EL (cell line): ENCODE measurements at places on chromosomes 16 and 17.
A peak's percentile ranks its signal among the peaks of the same experiment; 100 is the strongest.

DNA sequence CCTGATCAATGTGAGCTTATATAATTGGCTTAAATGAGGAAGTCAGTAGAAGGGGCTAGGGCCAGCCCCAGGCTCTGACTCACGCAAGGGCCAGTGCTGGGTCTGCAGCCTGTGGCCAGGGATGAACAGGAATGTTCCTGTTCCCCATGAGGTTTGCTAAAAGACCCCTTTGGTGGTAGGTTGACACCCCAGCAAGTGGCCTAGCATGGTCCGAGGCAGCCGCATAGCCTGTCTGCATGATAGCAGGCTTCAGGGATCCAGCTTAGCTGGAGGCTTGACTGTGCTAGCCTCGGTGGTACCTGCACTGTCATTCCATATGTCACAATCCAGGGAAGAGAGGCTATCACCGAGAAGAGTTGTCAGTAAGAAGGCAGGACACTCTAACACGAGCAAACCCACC, 23.5 kb downstream of the TRIM25 start:
- DNase-seq: no peak

GRCh38 chr17:17685775-17686291, 4.6 kb downstream of the RAI1 start:
- DNase-seq: peak; percentile 90

DNA sequence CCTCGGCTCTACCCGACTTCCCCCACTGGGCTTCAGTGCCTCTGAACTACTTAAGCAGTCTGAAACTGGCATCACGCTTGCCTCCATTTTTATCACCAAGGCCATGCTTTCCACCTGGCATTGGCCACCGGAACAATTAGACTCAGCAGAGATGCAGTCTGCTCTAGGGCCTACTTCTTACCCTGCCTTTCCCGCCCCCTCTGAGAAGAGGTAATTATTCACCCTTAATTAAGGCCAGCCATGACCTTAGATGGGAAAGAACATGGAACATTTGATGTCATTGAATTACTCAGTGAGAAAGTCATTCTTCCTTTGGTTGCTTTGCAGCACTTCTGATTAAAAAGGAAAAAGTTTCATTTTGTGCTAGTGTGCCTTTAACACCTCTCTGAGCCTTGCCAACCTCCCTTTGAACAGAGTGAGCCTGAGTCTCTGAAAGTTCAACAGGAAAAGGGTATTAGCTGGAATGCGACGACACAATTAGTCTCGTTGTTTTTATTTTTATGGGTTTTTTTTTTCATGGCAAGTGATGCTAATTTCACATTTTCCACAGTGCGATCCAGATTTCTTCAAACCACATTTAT, 60.9 kb upstream of the TNRC6A start:
- DNase-seq: peak; percentile 57

DNA sequence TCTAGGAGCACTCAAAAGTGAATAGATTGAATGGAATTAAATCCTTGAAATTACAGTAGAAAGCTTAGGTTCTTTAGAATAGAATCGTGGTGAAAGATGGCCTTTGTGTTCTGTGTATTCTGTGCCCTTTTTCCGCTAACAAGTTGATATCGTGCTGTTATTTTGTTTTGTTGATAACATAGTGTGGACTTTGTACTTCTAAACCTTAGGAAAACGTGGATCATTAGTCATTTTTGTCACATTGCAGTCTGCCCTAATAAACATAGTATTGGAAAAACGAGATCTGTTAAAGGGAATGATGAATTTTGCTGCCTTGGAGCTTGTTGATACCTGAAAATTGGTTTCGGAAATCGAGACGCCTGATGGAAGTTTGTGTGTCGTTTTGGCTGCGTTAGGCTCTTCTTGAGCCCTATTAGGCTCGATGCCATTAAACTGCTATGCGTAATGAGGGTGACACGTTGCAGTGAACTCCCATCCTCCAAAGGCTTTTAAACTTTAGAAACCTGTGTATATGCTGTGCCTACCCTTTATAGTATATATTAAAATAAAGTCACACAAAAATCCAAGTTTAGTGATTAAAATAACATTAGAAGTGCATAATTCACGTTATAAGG, 145.7 kb downstream of the PRKCA start:
- DNase-seq: no peak

- DNase-seq: peak; percentile 26
These were observed 46.5 kb downstream of the STX8 start for GRCh38 chr17:9529033-9529700.

DNA sequence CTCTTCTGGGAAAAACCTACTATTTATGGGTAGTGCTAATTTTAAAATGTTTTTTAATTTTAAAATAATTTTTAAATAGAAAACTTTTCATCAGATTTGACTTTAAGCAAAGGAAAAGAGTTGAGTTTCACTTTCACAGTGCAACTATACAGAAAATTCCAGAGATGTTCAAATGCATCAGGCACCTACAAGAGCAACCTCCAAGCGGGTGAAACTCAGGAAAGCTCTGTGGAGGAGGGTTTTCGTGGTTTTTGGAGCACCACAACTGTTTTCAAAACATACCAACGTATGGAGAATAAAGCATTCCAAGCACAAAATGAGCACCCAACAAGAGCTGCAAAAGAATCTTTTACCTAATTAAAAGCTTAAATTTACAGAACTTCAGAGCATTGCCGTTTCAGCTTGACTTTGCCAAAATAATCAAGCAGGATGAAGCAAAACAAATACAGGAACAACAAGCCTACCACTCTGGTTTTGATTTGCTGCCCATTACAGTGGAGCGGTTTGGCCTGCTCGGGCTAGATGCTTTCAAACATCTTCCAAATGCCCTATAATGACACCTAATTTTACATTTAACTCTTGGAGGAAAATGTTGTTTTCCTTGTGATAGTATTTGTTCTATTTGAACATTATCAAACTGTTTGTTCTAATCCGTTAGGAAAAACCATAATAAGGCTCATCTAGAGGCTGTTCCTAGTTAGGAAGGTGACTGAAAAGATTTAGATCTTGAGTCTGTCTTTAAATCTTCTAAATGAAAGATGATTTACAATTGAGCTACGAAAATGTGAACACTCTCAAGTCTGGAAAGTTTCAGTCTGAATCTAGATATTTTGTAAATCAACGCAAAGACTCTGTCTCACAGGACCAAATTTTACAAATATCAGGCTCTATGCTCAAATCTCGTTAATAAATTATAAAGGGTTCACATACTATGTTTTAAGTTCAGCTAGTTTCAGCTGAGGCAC, 34.5 kb downstream of the NACA2 start:
- DNase-seq: no peak

DNA sequence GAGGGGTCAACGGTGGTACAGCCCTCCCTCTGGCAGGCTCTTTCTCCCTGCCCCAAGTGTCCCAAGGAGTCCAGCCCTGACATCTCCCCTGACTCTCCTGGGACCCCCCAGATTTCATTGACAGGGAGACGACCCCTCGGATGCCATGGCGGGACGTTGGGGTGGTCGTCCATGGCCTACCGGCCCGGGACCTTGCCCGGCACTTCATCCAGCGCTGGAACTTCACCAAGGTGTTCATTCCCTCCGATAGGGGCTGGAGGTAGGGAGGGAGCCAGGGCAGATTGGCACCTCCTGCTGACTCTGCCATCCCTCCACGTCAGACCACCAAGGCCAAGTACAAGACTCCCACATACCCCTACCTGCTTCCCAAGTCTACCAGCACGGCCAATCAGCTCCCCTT, 9.9 kb downstream of the PLD2 start:
- no peak for DNase-seq

GRCh38 chr17:49067163-49067562, 65.4 kb upstream of the B4GALNT2 start:
- DNase-seq: no peak

DNA sequence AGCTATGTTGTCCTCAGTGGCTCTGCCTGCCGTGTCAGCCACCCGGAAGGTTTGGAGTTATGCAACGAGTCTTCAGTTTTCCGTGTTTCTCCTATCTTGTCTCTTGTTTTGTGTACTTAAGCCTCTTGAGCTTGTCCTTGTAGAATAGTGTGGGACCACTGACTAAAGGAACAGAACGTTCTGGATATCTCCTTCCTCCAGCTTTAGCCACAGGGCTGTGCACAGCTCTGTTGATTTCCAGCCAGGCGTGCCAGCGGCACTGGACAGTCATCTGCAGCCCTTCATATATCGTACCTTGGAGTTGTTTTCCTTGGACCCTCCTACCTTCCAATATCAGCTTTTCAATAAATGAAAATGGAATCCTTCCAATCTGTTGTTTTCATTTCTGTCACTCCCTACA, 39.8 kb downstream of the TMEM11 start:
- DNase-seq: no peak

- no peak for DNase-seq
These were observed 5.2 kb upstream of the TMIGD1 start for GRCh38 chr17:30339086-30339485.

- no peak for DNase-seq
These were observed 1.3 kb downstream of the PSMD12 start for GRCh38 chr17:67364847-67365737.

DNA sequence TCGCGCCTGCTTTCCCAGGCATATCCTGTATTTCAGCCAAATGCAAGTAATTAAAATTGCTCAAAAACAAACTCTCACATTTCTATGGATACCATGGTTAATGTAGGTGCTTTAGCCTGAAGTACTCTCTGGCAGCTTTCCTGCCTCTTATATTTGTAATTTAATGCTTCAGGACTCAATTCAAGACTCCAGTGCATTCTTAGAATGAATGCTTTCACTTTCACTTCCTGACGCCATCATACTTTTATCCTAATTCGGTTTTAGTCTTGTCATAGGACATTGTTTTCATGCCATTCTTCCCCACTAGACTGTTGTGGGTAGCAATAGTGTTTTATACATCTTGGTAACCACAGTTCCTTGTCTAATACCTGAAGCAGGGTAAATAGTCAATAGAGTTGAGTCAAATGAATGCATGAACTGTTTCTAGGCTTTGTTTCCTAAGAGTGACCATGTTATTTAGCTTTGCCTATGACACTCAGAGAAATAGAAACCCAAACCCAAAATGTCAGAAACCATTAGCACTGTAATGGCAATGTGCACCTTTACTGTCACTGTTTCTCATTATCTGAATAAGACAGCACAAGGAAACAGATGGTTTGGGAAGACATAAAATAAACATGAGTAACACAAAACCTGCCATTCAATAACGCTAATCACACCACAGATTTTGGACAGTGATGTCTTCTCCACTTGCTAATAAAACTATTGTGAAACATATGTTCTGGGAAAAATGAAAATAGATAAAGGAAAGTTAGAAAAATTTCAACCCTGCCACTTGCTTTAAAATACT, 705.5 kb downstream of the CDH11 start:
- DNase-seq: peak; percentile 65

DNA sequence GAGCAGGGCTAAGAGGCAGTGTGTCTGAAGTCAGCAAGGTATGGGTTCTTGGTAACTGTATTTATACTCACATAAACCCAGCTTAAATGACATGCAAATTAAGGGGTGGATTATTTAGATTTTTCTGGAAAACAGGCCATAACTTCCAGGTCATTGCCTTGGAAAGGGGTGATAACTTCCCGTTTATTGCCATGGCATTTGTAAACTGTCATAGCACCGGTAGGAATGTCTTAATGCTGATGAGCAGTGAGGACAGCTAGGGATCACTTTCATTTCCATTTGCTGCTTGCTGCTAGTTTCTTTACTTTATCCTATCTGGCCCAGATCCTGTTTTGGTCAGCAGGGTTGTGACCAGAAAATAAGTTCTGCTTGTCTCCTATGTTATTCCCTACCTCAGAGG, 1336.7 kb downstream of the CDH11 start:
- DNase-seq: no peak

DNA sequence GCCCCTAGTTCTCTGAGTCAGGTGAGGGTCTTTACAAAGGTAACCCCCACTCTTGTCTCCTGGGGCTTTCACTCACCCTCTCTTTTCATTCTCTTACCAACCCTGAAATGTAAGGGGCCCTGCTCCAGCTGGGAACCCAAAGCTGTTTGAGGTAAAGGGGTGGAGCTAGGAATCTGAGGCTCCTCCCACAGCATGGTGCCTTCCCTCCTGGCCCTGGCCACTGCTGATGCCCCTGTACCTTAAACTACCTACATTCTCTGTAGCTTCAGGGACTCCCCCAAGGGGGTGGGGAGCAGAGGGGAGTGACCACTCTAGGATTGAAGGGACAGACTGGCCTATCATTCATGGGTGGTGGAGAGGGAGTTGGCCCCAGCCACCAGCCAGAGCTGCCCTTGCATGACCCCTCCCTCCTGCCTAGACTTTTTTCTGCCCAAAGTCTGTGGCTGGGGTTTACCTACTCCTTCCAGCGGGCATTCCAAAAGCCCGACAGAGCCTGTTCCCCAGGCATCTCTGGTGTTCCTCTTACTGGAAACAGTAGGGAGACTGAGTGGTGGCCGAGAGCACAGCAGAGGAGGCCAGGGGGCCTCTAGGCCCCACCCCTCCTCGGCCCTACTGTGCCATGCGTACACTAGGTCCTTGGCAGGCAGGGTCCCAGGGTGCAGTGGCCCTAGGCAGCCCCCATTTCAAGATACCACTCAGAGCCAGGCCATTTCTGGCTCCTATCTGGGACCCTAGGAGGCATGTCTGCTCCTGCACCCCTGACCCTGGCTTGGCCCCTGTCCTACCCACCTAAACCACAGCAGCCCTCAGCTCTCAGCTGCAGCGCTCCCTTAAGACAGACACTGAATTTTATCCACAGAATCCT, 9.5 kb downstream of the DOK4 start:
- no peak for DNase-seq
